ENCODE measurements at places on chromosomes 16 and 17.
A peak's percentile ranks its signal among the peaks of the same experiment; 100 is the strongest.

- DNase-seq = peak; percentile 88
These were observed 32.7 kb upstream of the CDH1 start for GRCh38 chr16:68704232-68704867.

DNA sequence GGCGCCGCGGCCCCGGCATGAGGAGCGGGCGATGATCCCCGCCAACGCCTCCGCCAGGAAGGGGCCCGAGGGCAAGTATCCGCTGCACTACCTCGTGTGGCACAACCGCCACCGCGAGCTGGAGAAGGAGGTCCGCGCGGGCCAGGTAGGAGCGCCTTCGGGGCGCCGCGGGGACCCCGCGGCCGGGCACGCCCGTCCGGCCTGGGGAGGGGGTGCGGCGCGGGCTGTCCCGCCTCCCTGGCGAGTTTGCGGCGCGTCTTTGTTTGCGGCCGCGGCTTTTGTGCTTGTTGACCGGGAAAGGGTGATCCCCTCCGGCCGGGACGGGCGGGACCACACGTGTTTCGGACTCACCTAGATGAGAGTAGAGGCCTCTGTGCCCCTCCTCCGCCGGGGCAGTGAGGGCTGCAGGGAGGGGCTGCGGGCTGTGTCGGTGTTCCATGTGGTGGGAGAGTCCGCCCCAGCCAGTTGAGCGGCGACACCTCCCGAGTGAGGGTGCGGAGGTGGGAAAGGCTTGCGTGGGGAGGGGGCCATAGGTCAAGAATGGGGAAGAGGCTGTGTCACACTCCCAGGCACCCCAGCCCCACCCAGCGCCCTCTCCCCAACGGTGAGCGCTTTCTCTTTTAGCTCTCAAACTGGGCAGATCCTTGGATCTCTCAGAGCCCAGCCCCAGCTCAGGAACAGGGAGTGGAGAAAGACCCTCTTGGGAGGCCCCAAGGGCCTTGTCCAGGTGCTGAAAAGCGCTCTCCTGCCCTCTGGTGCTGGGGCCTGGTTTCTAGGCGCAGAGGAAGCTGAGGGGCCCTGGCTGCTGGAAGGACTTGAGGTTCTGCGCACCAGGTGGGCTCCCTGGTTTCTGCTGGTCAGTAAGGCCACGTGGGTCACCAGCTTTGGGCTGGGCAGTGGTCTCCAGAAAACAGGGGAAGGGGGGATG, 923 bp downstream of the ANKRD13B start:
- no peak for DNase-seq

DNA sequence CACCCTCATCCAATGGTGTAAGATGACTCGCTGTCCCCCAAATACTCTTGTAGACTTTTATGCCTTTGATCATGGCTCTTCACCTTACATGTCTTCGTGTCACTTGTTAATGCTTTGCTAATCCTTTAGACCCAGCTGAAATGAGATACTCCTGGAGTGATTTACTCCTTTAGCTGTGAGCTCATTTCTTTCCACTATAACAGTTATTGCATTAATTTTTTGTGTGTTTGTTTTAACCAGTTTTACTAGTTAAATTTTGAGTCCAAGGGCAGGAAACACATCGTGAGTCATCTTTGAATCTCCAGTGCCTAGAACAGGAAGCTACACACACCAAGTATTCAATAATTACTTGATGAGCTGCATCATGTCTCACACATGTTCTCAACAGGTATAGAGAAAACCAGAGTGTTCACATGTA, 6.5 kb upstream of the CTCF start:
- no peak for DNase-seq

DNA sequence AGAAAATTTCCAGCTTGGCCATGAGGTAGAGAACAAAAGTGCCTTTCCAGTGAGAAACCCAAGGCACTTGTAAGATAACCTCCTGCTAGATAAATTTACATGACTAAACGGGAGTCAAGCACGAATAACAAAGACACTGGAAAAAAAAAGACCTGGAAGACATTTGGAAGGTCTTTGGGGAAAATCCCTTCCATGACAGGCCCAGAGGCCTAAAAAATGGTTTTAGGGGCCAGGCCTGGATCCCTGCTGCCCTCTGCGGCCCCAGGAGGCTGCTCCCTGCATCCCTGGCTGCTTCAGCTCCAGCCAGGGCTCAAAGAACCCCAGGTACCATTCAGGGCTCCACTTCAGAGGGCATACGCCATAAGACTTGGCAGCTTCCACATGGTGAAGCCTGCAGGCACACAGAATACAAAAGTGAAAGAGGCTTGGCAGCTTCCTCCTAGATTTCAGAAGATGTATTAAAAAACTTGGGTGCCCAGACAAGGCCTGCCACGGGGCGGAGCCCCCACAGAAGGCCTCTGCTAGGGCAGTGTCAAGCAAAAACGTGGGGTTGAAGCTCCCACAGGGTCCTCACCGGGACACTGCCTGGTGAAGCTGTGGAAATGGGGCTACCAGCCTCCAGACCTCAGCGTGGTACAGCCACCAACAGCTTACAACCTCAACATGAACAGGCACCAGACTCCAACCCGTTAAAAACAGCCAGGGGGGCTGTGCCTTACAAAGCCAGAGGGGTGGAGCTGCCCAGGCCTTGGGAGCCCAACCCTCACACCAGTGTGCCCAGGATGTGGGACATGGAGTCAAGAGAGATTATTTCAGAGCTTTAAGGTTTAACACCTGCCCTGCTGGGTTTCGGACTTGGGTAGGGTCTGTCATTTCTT, 77.1 kb downstream of the SDK2 start:
- DNase-seq = no peak

DNA sequence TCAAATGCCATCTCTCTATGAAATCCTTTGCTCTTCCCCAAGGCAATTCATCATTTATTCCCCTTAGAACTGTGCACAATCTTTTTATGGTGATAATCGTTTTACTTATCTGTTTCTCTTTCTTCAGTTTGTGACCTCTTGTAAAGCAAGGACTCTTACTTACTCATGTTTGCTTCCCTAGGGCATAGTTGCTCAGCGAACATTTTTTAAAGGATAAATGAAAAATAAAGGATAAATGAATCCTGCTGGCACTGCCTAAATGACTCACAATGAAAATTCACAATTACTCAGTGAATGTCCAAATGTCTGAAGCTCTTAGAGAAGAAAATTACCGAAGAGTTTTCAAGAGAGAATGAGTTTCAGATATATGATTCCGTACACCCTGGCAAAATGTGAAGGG, 671.7 kb downstream of the CDH11 start:
- no peak for DNase-seq

Data from mucosa of gallbladder (tissue), 1 donor.